Fibroblast of mammary gland (primary cell): ENCODE measurements at places on chromosomes 1 and 21.

- peak; percentile 63 for DNase-seq
Observed at GRCh38 chr1:221961532-221962292, 219.8 kb upstream of the DUSP10 start.

DNA sequence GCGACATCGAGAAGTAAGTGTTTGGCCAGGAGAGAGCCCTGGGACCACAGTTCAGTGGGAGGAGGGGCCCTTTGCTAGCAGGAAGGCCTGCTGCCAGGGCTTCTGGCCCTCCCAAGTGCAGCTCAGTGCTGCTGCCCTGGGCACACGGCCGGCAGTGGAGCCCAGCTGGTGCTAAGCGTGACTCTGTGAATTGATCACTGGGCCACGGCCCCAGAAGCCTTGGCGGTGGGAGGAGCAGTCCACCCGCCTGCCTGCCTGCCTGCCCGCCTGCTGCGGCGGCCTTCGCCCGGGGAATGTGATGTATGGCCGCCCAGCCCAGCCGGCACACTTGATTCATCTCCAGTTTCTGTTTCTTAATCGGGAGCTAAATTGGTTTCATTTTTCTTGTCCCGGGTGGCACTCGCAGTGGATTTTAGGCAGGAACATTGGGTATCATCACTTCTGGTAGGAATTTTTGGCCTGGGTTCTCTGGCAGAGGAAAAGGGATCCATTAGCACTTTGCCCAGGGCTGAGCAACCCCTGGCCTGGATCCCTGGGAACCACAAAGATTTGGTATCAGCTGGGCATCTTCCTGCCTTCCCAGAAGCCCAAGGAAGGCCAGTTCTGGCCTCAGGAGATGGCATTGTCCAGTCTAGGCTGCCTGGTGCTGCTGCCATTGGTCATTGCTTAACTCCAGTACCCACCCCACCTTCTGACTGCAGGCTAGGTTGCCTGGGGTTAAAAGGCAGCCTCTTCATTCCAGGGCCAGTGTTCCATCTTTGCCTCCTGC lies 28.6 kb downstream of the TMEM53 start:
- peak; percentile 72 for DNase-seq

DNA sequence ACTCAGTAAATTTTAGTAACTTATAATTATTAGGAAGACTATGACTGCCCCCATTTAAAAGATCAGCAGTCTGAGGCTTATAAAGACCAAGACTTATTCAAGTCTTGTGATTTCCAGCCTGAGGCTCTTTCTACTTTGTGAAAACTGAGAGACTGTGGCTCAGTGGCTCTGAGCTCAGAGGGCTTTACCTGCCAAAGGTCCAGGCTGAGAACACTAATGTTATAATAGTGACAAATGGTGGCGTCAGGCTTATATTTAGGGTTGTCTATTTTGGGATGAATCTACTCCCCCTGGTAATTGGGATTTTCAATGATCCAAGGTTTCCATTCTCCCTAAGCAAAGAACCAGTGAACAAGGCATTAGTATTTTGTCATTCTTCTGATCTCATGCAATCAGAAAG lies 42.6 kb upstream of the EPS15 start:
- no peak for DNase-seq

DNA sequence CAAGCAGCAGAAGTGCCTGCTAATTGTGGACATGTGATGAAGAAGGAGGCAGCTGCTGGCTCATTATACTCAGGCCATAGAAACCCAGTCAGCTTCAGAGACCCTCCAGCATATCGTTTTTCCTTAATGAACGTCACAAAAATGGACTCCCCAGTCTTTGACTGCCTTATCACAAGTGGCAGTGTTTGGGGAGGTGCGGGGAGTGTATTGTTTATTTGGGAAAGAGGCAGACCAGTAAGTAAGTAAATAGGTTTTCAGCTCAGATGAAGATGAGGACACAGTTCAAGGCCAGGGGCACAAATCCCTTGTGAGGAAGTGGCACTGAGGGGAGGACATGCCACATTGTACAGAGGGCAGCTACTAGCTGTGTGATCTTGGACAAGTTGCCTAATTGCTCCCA lies 43.5 kb upstream of the NRDC start:
- no peak for DNase-seq

DNA sequence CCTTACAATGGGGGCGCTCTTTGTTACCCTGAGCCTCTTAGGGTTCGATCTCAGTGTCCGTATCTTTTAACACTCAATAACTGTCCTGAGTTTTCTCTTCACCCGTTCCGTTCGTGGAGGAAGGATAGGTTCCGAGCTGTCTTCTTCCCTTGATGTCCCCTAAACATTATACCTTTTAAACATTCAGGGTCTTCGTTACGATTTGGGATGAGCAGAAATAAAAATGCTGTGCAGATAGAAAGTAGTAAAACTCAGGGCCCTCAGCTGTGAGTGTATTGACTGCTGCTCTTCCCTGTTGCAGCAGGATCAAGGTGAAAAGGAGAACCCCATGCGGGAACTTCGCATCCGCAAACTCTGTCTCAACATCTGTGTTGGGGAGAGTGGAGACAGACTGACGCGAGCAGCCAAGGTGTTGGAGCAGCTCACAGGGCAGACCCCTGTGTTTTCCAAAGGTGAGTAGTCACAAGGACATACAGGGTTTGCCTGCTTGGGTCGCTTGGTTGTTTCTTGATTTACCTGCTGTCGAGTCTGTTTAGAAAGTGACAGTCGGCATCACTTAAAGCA lies 784 bp downstream of the RPL11 start:
- no peak for DNase-seq
